ENCODE measurements at places on chromosomes 1 and 21.

- no peak for ATAC-seq
Observed at GRCh38 chr1:202251424-202252256, 58.0 kb downstream of the LGR6 start.

- no peak for ATAC-seq
Observed at GRCh38 chr1:104706631-104707147, 957.0 kb downstream of the AMY1C start.

GRCh38 chr1:65670518-65670917, 122.2 kb upstream of the PDE4B start:
- ATAC-seq = no peak

DNA sequence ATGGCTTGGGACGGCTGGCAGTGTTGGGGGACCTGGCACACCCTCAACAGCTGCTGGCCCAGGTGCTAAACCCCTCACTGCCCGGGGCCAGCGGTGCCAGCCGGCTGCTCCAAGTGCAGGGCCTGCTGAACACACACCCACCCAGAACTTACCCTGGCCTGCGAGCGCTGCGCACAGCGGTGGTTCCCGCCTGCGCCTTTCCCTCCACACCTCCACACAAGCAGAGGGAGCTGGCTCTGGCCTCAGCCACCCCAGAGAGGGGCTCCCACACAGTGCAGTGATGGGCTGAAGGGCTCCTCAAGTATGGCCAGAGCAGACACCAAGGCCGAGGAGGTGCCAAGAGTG, 67.9 kb downstream of the FMO4 start:
- no peak for ATAC-seq

GRCh38 chr1:29719253-29719652, 482.9 kb downstream of the PTPRU start:
- ATAC-seq = no peak

- no peak for ATAC-seq
Observed at GRCh38 chr1:155859881-155860871, 809 bp downstream of the SYT11 start.

DNA sequence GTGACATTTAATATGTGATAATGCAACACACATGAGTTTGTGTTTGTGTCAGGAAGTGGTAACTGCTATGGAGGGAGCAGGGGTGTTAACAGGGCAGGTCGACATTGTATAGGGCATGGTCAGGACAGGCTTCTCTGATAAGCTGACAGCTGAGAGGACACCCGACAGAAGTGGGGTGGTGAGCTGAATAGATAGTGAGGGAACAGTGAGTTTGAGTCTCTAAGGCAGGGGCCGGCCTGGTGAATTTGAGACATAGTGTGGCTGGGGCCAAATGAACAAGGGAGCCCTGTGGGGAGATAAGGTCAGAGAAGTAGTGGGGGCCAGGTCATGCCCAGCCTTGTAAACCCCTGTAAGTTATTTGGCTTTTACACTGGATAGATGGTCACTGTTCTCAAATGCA, 217.4 kb upstream of the KIAA0040 start:
- no peak for ATAC-seq

DNA sequence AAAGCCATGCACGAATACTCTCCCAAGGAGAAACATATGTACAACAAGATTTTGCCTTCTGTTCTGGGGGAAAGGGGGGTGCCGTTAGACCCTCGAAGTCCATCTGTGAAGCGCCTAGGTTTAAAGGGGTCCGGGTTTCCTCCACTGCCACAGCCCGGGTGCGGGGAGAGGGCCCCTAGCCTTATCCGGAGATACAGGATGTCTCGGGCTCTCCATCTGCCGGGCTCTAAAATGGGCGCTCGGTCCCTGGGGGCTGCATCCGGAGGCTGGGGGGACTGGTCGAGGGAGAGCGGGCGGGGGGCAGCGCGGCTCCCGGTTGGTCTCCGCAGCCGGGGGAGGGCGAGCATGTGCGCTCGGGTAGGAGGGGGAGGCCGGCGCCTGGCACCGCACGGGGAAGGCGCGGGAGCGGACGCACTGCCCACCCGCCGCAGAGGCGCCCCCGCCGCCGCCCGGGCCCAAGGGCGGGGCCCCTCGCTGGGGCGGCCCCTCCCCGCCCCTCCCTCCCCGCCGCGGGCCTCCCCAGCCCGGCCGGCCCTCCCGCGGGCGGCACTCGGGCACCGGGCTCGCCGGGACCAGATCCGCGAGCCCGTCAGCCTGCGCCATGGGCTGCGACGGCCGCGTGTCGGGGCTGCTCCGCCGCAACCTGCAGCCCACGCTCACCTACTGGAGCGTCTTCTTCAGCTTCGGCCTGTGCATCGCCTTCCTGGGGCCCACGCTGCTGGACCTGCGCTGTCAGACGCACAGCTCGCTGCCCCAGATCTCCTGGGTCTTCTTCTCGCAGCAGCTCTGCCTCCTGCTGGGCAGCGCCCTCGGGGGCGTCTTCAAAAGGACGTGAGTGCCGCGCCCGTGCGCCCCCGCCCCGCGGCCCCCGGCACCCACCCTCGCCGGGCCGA, 63.1 kb downstream of the ELK4 start:
- peak; percentile 21 for ATAC-seq

DNA sequence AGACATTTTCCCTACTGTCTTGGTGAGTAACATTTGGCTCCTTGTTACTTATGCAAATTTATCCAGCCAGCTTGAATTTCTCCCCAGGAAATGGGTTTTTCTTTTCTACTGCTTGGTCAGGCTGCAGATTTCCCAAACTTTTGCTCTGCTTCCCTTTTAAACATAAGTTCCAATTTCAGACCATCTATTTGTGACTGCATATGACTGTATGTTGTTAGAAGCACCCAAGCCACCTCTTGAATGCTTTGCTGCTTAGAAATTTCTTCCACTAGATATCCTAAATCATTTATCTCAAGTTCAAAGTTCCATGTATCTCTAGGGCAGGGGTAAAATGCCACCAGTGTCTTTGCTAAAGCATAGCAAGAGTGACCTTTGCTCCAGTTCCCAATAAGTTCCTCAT, 32.3 kb upstream of the CITED4 start:
- ATAC-seq = no peak

DNA sequence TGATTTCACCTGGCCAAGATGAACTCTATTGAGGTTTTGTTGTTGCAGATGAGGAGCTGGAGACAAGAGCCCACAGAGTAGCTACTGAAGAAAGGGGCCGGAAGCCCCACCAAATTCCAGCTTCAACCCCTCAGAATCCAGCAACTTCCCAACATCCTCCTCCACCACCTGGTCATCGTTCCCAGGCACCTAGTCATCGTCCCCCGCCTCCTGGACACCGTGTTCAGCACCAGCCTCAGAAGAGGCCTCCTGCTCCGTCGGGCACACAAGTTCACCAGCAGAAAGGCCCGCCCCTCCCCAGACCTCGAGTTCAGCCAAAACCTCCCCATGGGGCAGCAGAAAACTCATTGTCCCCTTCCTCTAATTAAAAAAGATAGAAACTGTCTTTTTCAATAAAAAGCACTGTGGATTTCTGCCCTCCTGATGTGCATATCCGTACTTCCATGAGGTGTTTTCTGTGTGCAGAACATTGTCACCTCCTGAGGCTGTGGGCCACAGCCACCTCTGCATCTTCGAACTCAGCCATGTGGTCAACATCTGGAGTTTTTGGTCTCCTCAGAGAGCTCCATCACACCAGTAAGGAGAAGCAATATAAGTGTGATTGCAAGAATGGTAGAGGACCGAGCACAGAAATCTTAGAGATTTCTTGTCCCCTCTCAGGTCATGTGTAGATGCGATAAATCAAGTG, 14.3 kb downstream of the CD2 start:
- no peak for ATAC-seq

GRCh38 chr1:116284819-116285390, 88.1 kb upstream of the ATP1A1 start:
- ATAC-seq = no peak

GRCh38 chr1:61131716-61132115, 49.4 kb downstream of the NFIA start:
- ATAC-seq = no peak

DNA sequence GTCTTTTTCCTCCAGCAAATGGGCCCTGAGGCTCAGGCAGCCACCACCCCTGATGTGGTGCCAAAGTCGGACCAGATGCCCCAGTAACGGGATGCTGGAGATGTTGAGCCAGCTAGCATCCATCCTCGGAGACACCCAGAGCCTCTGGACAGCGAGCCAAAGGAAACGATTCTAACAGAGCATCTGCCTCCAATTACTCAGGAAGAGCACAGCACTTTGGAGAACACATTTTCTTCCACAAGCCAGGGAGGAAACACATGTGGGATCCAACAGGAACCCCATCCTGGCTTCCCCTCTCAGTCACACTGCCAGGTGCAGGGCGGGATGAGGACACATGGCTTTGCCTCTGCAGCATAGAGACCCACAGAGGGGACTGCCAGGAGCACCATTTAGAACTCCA, 44.9 kb downstream of the C1orf198 start:
- no peak for ATAC-seq

- ATAC-seq = no peak
Observed at GRCh38 chr1:39689635-39690034, 1.6 kb downstream of the HPCAL4 start.

DNA sequence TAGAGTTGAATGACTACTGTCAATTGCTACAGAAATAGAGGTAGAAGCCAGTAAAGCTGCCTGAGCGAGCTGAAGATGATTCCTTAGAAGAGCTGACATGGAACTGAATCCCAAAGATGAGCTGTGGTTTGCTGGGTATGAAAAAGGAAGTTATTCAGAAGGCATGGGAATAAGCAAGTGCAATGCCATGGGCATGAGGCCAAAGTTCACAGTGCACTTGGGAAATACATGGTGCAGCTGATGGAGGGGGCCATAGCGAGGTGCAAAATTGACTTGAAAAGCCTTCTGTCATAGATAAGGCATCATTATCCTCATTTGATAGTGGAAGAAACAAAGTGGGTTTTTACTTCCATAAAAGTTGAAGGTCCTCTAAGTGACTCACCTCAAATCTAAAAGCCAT, 88.6 kb downstream of the NEK7 start:
- ATAC-seq = no peak

- no peak for ATAC-seq
Observed at GRCh38 chr1:2966449-2967328, 54.6 kb upstream of the ACTRT2 start.

- ATAC-seq = peak; percentile 45
Observed at GRCh38 chr1:39671793-39672550, at the start of gene NT5C1A. Gene NT5C1A (minus strand): TSS chr1:39672107. CDS start chr1:39672038, 69 bp downstream.

GRCh38 chr21:25421321-25422028, 185.8 kb downstream of the MRPL39 start:
- ATAC-seq = peak; percentile 96

- ATAC-seq = no peak
Observed at GRCh38 chr1:240888039-240888786, 276.3 kb upstream of the GREM2 start.

DNA sequence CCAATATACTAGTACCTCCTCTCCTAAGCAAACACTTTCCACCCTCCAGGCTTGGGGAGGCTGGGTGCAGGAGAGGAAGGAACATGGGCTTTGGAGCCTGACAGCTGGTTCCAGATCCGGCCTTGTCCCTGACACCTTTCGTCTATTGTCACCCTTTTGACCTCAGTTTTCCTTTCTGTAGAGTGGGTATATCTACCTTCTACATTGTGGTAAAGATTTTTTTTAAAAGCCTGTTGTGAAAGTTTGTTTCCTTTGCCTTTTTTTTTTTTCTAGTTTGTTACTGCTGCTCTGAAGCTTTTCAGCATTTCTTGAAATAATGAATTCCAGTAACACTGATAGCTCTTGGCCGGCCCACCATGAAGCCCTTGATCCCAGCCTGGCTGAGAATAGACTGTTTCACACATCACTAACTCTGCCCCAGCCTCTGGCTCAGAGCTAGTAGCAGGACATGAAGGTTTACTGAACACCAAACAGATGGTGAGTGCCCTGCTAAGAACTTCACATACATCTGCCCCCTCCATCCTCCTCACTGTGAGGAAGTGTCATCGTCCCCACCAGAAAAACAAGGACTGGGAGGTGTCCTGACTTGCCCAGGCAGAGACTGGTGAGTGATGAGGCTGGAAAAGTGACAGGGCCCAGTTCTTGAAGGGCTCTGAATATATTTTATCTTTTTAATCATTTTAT, 33.0 kb upstream of the ID3 start:
- ATAC-seq = no peak

GRCh38 chr1:183807549-183808168, 2.7 kb downstream of the RGL1 start:
- ATAC-seq = peak; percentile 13

DNA sequence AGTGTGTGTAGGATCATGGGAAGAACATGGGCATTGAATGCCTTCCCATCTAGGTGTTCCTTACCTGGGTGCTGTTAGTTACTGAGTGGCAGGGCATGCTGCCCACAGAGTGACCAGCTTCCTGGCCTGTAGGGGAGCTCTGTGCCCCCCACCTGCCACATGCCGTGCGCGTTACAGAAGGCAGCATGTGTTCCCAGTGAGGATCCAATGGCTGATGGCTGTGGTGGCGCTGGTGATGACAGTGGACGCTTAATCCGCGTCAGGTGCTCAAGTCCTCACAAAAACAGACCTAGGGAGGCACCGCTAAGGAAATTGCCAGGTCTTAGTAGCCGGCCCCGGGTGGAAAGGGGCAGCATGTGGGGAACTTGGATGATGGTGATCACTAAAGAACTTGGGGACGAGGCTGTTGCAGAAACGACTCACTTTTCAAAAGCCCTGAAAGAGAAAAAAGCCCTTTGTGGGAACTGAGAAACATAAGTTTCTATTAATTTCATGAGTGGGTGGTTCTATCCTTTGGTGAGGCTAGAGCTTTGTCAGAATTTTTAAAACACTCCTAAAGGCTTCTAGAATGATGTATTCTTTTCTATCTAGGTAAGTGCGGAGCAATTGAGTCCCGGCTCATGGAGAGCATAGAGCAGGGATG, 93.2 kb downstream of the PRDM2 start:
- ATAC-seq = no peak

GRCh38 chr21:34018185-34018584, 55.2 kb upstream of the MRPS6 start:
- ATAC-seq = no peak

GRCh38 chr1:208054485-208054884, 143.6 kb upstream of the CD34 start:
- ATAC-seq = no peak

- no peak for ATAC-seq
Observed at GRCh38 chr1:169201084-169201619, 94.7 kb downstream of the ATP1B1 start.

- ATAC-seq = no peak
Observed at GRCh38 chr1:204180133-204180532, 14.0 kb upstream of the REN start.

- no peak for ATAC-seq
Observed at GRCh38 chr1:30824736-30825429, 67.3 kb upstream of the LAPTM5 start.

DNA sequence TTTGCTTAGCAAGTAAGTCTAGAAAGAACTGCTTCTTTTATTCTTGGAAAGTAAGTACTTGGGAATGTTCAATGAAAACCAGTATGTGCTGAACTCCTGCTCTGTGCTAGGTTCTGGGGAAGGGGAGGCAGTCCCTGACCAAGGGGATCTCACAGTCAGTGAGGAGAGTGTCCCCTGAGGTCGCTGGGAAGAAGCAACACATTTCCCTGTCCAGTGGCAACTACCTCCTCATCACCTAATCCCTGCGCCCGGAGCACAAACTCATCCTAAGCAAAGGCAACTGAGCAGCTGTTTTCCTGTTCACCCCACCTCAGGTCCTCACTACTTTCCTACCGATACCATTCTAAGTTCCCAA, 61.7 kb upstream of the ANGPTL1 start:
- no peak for ATAC-seq

Measured in activated CD4-positive, CD25-positive, alpha-beta regulatory T cell treated with anti-CD3 and anti-CD28 coated beads, Interleukin-2, amount 50 U/mL, for 24 hours (primary cell).